ENCODE measurements at places on chromosomes 1 and 21.

GRCh38 chr1:18077657-18078215, 29.9 kb upstream of the IGSF21 start:
- peaks cover 17% of the 10 kb centered on the region for H3K27me3 ChIP-seq
- H3K4me3 ChIP-seq: no peak overlapping the region
- peaks cover 14% of the 10 kb centered on the region for H3K4me1 ChIP-seq
- H3K36me3 ChIP-seq: no peaks in the 10 kb centered on the region

- DNase-seq: no peak
- no peak overlapping the region for H3K4me3 ChIP-seq
- no peaks in the 10 kb centered on the region for H3K27me3 ChIP-seq
- no peaks in the 10 kb centered on the region for H3K36me3 ChIP-seq
- peaks cover 59% of the 10 kb centered on the region for H3K4me1 ChIP-seq
- H3K27ac ChIP-seq: peak overlapping the region; percentile 64
These were observed 40.0 kb downstream of the ACOT7 start for GRCh38 chr1:6353619-6353954.

DNA sequence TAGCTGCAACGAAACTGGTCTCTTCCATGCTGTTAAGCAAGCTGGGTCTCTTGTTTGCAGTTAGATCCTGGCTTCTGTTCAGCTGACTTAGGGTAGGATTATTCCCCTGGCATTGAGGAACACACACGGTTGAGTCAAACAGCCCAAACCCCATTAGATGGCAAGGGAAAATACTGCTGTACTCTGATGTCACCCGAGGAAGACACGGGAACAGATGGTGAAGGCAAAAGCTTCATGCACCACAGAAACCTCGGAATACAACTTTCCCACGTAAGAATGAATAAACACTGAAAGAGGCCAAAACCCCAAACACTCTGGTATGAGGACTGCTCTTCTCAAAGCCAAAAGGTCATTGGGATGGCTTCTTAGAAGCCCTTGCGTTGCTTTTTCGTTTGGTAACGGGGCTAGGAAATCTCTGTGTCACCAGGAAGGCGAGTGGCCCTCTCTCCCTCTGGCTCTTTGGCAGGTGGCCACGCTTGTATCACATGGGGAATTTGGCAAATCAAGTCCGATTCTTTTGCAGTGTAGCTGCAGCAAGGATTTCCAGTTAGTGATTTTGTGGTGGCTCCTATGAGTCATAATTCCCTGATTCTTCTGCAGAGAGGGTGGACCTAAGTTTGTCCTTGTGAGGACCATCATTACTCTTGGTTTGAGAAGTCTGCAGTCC, 16.7 kb upstream of the LYST start:
- H3K27me3 ChIP-seq: no peaks in the 10 kb centered on the region
- no peak overlapping the region for H3K27ac ChIP-seq
- DNase-seq: peak; percentile 76
- peaks cover 4% of the 10 kb centered on the region for H3K4me1 ChIP-seq
- H3K36me3 ChIP-seq: no peaks in the 10 kb centered on the region
- H3K4me3 ChIP-seq: no peak overlapping the region

DNA sequence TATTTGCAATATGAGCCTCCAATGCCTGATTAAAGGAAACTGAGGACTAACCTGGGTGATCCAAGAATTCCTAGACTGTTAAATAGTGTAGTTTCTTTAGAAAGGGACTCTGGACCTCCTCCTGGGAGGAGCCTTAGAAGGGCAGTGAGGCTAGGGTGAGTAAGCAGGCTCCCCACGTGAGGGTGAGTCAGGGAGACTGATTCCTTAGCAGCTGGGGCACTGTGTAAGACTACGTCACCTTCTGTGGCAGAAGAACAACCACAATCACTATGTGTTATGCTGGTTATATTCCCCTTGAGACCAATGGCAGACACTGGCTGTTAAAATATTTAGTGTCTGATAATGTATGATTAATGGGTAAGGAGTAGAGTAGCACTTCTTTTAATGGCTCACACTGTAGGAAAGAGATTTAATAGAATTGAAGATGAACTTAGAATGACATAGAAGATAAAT, 53.3 kb upstream of the SYT14 start:
- peak; percentile 30 for DNase-seq
- no peak overlapping the region for H3K4me3 ChIP-seq
- H3K27ac ChIP-seq: no peak overlapping the region
- no peaks in the 10 kb centered on the region for H3K36me3 ChIP-seq
- no peaks in the 10 kb centered on the region for H3K4me1 ChIP-seq

GRCh38 chr1:244369256-244370057, 82.3 kb downstream of the ADSS2 start:
- H3K4me3 ChIP-seq: no peak overlapping the region
- no peaks in the 10 kb centered on the region for H3K27me3 ChIP-seq
- H3K36me3 ChIP-seq: no peaks in the 10 kb centered on the region
- no peaks in the 10 kb centered on the region for H3K4me1 ChIP-seq
- no peak for DNase-seq

- peak; percentile 92 for DNase-seq
- H3K36me3 ChIP-seq: peaks cover 7% of the 10 kb centered on the region
- peak overlapping the region; percentile 99 for H3K27ac ChIP-seq
These were observed 1.3 kb downstream of the RCOR3 start for GRCh38 chr1:211260141-211261107.

DNA sequence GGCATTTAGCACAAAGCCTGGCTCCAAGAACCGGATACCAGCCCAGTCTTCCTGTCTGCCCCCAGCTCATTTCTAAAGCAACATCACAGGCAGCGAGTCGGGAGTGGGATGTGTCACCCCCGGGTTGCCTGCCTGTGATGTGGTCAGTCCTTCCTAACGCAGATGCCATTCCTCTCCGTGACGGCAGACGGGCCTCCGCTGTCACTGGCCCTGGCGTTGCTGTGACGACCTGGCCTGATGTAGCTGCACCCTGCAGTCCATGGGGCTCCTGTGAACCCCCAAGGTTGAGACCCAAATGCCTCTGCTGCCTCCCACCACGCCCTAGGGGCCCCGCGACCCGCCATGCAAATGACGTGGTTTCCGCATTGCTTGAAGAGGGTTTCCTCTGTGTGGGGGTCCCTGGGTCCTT, 12.3 kb downstream of the TNFRSF1B start:
- H3K27me3 ChIP-seq: no peaks in the 10 kb centered on the region
- H3K36me3 ChIP-seq: no peaks in the 10 kb centered on the region
- H3K27ac ChIP-seq: peak overlapping the region; percentile 54
- H3K4me3 ChIP-seq: no peak overlapping the region
- H3K4me1 ChIP-seq: peaks cover 41% of the 10 kb centered on the region

- H3K27me3 ChIP-seq: no peaks in the 10 kb centered on the region
- H3K27ac ChIP-seq: peak overlapping the region; percentile 38
- H3K4me3 ChIP-seq: no peak overlapping the region
- no peaks in the 10 kb centered on the region for H3K36me3 ChIP-seq
- no peak for DNase-seq
These were observed 40.3 kb downstream of the IER5 start for GRCh38 chr1:181128592-181129497.

GRCh38 chr21:34055615-34056014, 17.8 kb upstream of the MRPS6 start:
- no peaks in the 10 kb centered on the region for H3K27me3 ChIP-seq
- no peak for DNase-seq
- no peak overlapping the region for H3K27ac ChIP-seq

DNA sequence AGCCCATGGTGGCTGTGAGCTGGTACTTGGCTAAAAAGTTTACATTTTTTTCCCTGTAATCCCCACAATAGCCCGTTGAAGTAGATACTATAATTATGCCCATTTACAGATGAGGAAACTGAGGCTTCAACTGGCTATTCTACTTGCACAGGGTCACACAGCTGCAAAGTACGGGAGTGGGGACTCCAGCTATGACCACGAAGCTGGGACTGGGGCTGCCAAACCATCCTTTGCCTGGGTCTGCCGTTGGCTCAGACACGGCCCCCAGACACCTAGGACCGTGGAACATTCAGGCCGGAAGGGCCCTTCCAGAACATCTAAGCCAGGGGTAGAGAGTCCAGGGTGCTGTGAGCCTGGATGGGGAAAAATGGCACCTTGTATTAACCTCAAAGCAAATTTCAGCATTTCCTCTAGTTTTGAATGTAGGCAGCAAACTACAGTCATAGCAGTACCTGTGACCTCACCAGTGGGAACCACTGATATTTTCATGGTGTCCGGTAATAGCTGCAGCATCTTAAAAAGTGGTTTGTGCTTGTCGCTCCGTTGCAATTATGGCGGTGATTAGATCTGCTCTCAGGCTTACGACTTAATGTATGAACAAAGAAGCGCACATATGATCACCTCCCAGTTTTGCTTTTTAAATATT, 4.3 kb downstream of the TP73 start:
- H3K27me3 ChIP-seq: peaks cover 59% of the 10 kb centered on the region
- peaks cover 16% of the 10 kb centered on the region for H3K4me1 ChIP-seq
- DNase-seq: no peak
- no peaks in the 10 kb centered on the region for H3K36me3 ChIP-seq

DNA sequence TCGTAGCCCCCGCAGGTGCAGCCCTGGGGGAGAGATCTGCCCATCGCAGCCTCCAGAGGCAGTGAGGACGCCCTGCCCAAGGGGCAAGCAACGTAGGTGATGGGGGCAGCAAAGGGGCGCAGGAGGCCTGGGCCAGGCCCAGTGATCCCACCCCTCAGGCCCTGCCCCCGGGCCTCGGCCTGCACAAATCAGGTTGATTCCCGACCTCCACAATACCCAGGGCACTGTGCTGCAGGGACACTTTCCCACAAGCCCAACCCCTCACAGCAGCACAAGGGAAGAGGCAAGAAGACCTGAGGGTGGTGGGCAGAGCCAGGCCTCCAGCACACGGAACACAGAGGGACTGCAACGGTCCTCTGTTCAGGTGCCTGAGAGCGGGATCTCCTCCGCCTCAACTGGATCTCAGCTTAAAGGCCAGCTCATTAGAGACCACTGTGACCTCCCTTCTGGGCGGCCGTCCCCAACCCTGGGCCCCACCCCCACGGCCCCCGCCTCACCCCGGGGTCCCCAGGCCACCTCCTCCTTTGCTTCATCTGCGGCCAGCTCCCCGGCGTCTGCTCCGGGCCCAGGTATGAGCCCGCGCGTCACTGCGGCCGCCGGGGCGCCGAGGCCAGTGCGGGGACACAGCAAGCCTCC, 812 bp upstream of the ARF1 start:
- peak overlapping the region; percentile 66 for H3K4me3 ChIP-seq
- no peak overlapping the region for H3K27ac ChIP-seq
- DNase-seq: peak; percentile 46
- H3K36me3 ChIP-seq: no peaks in the 10 kb centered on the region
- H3K27me3 ChIP-seq: no peaks in the 10 kb centered on the region

GRCh38 chr1:74717626-74718025, 15.2 kb downstream of the CRYZ start:
- H3K27ac ChIP-seq: no peak overlapping the region
- H3K27me3 ChIP-seq: no peaks in the 10 kb centered on the region
- DNase-seq: no peak
- H3K36me3 ChIP-seq: peaks cover 42% of the 10 kb centered on the region
- H3K4me1 ChIP-seq: no peaks in the 10 kb centered on the region

DNA sequence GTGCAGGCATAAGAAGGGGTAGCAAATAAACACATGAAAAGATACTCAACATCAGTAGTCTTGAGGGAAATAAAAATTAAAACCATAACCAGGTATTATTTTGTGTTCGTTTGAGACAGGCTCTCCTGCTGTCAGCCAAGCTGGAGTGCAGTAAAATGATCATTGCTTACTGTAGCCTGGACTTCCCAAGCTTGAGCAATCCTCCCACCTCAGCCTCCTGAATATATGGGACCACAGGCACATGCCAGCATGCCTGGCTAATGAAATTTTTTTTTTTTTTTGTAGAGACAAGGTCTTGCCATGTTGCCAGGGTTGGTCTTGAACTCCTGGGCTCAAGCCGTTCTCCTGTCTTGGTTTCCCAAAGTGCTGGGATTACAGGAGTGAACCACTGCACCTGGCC, 108.0 kb downstream of the DNM3 start:
- no peaks in the 10 kb centered on the region for H3K27me3 ChIP-seq
- no peaks in the 10 kb centered on the region for H3K4me1 ChIP-seq
- no peak overlapping the region for H3K4me3 ChIP-seq
- no peaks in the 10 kb centered on the region for H3K36me3 ChIP-seq
- no peak for DNase-seq

DNA sequence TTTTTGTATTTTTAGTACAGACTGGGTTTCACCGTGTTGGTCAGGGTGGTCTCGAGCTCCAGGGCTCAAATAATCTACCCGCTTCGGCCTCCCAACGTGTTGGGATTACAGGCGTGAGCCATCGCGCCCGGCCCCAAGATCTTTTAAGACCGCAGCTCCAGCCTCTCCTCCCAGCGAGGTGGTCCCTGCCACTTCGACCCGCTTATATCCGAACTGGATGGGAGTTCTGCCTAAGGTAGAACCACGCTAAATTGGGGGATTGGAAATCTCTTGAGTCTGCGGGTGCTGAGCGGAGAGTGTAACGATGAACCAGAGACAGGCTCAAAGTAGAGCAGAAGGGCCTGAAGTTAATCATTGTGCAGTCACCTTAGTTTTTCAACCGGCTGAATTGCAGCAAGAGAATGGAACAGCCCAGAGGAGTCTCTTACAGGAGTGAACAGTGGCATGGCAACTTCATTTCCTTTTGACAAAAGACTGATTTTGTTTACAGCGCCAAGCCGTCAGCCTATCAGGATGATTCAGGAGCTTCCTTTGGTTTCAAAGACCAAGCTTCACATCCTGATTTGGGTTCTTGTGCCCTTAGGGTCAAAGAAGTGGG, 726 bp upstream of the CYB5R1 start:
- H3K4me1 ChIP-seq: peaks cover 42% of the 10 kb centered on the region
- H3K27me3 ChIP-seq: peaks cover 2% of the 10 kb centered on the region
- H3K36me3 ChIP-seq: peaks cover 16% of the 10 kb centered on the region
- peak overlapping the region; percentile 98 for H3K4me3 ChIP-seq
- peak; percentile 31 for DNase-seq

DNA sequence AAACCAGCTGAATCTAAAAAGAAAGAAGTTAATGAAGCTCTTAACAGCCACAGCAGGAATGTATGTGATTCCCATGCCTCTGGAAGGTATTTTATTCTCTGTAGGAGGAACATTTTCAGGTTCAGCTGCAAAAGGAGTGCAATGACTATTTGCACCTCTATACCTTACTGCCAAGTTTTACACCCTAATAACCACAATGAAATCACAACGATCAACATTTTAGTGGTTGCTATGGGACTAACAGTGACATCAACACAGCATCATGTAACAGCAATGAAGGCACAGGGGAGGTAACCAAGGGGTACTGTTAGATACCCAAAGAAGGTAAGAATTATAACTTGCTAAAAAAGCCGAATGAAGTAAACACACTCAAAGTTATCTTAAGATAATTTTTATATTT, 116.3 kb upstream of the HP1BP3 start:
- DNase-seq: peak; percentile 5
- no peaks in the 10 kb centered on the region for H3K4me1 ChIP-seq
- no peak overlapping the region for H3K27ac ChIP-seq
- H3K4me3 ChIP-seq: no peak overlapping the region

- DNase-seq: no peak
- H3K4me3 ChIP-seq: peak overlapping the region; percentile 72
- peaks cover 41% of the 10 kb centered on the region for H3K4me1 ChIP-seq
- H3K27ac ChIP-seq: peak overlapping the region; percentile 90
- peaks cover 14% of the 10 kb centered on the region for H3K36me3 ChIP-seq
These were observed 11.4 kb downstream of the FAM229A start for GRCh38 chr1:32350785-32351398.

GRCh38 chr21:39097335-39097861, 85.9 kb downstream of the PSMG1 start:
- H3K27me3 ChIP-seq: no peaks in the 10 kb centered on the region
- H3K27ac ChIP-seq: no peak overlapping the region
- peak; percentile 71 for DNase-seq
- no peaks in the 10 kb centered on the region for H3K36me3 ChIP-seq
- peaks cover 21% of the 10 kb centered on the region for H3K4me1 ChIP-seq
